Stimulated activated CD8-positive, alpha-beta memory T cell treated with anti-CD3 and anti-CD28 coated beads, Interleukin-15, amount 100 ng/mL, for 48 hours (primary cell): ENCODE measurements at places on chromosomes 5 and 9.

DNA sequence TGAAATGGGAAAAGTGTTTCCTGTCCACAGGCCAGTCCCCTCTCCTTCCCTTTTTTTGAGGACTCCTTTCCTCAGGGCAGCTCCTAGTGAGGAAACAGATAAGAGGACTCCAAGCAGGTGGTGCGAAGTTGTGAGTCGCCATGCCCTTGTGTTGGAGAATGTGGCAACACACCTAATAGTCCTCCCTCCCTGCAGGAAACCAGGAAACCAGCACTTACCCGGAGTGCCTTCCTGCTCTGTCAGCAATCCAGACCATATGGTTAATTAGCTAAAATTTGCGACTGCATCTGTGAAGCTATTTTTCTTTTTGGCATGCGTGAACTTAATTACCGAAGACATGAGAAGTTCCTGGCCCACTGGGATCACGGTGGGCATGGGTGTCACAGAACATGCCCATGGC is 69.9 kb downstream of the TRIM32 start:
- DNase-seq: no peak

DNA sequence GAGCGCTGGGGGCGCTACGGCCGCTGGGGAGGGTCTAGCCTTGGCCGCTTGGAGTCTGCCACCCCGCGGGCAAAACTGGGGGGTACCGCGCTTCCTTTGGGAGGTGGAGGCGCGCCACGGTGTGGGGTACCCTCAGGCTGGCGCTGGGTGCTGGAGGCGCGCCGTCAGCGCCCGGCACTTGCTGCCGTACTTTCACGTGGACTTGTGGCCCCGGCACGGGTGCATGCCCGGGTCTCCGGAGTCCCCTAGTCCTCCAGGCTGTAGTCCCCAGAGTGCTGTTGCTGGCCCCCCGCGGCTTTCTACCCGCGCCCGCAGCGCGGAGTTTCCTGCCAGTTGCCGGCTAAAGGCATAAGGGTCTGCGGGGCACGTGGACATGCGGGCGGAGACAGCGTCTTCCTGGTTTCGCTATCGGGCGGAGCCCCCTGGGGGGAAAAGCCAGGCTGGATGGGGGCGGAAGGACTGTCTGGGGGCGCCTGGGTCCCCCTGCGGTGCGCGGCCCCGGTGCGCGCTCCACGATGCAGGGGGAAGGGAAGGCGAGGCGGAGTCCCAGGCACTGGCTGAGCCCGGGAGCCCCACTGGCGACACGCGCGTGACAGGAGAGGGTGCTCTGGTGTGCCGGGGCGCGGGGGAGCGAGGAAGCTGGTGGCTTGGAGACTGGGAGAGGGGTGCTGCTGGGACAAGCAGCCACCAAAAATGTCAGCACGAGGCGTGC is 666 bp downstream of the PPARGC1B start:
- peak; percentile 51 for DNase-seq

- no peak for DNase-seq
These were observed 40.7 kb upstream of the EDIL3 start for GRCh38 chr5:84425365-84425881.

DNA sequence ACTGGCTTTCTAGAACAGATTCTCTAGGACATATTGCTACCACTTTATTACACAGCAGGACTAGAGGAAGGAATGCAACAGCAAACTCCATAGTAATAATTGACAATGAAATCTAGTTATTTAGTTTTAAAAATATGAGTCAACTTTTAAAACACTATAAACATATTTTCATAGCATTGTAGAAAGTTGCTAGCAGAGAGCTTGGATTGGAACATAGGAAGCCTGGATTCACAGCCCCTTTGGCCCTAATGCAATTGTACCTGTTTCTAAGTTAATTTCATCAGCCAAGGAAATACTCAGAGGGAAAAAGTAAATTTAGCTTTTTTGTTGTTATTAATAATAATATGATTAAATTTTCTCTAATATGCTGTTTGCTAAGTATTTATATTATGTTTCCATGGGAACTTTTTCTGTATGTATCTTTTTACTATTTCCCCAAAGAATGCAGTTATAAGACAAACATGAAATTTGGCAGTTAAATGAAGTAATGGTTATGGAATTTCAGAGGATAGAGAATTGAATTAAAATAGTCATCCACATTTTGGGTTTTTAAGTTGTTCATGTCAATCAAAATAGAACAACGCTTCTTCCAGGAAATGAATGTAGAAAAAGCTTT is 45.6 kb downstream of the VCAN start:
- no peak for DNase-seq

DNA sequence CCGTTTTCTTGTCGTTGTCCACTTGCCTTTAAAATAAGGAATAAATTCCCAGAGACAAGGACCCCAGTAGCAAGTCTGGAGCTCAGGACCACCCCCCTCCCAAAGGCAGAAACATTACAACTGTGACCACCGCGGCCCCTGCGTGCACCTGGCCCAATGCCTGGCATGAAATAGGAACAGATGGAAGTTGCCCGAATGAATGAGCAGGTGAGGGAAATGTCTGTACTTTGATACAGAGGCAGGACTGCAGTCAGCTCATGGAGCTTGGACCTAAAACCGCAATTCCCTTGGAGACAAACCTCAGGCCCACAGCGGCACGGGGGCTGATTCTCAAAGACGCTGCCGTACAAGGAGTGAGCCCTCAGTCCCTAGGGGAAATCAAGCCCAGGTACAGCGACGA is 55.3 kb upstream of the SARDH start:
- no peak for DNase-seq

DNA sequence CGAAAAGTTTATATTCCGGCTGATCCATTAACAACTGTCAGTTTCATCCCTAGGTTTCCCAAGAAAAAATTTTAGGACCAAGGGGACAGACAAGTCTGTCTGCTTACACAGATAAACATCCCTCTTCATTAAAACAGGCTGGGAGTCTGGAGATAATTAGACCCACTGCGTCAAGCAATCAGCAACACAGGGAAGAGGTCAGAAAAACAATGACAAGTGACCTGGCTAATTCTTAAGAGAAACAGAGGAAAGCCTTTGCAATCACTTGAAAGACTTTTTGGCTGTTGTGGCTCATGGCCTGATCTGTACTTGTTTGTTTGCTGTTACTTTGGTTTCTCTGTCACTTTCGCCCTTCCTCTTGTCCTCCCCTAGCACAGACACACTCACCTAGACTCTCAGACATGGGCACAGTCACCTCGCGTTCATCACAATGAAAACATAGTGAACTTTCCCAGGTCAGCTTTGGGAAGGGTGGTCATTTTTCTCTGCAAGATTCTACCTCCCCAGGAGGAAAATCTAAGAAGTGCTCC is 2.9 kb upstream of the CCDC192 start:
- DNase-seq: no peak

- no peak for DNase-seq
These were observed 215.3 kb downstream of the MEF2C start for GRCh38 chr5:88667496-88668201.

GRCh38 chr5:136631186-136631585 is 265.8 kb upstream of the TRPC7 start:
- no peak for DNase-seq

- DNase-seq: no peak
These were observed 213.1 kb upstream of the GAS1 start for GRCh38 chr9:87160148-87161102.

DNA sequence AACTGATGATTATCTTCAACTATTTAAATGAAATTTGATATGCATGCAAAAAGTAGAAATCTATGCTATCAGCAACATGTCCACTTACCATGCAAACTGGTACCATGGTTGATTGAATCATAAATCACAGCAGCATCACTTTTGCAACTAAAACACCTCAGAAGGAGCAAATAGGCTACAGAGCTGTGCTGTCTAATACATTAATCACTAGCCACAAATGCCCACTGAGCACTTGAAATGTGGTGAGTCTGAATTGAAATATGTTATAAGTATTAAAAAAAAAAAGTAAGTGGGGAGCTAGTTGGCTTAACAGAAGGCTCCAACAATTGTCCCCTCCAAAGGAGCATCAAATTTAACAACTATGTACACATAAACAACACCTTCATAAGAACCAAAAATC is 112.5 kb downstream of the FAM114A2 start:
- no peak for DNase-seq

DNA sequence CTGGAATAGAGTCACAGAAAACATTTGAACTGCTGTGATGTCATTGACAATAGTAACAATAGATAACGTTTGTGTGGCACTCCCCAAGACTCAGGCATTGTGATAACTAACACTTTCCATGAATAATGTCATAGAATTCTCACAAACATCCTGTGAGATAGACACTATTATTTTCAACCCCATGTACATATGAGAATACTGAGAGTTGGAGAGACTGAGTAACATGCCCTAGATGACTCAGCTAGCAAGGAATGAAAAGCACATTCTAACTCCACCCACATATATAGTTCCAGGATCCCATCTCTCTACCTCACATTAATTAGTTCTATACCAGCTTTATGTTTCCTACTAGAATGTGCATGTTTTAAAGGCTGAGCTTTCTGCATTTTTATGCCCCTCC is 71.4 kb downstream of the ASTN2 start:
- DNase-seq: no peak

DNA sequence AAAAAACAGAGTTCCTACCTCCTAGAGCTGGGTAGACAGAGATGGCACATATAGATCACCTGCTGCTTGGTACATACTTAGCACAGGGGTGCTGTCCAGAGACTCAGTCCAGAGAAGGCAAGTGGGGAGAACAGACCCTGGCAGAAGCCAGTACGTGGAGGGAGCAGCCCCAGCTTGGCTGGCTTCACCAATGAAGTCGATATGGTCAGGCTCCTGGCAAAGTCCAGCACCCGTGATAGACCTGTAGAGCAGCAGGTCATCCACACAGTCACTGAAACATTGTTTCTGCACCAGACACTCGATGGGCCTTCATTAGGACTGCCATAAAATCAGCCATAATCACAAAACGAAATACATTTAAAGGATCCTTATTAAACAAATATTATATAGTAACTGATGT is 45.8 kb downstream of the WHRN start:
- no peak for DNase-seq

GRCh38 chr5:59037453-59037852 is 454.6 kb downstream of the RAB3C start:
- DNase-seq: no peak

DNA sequence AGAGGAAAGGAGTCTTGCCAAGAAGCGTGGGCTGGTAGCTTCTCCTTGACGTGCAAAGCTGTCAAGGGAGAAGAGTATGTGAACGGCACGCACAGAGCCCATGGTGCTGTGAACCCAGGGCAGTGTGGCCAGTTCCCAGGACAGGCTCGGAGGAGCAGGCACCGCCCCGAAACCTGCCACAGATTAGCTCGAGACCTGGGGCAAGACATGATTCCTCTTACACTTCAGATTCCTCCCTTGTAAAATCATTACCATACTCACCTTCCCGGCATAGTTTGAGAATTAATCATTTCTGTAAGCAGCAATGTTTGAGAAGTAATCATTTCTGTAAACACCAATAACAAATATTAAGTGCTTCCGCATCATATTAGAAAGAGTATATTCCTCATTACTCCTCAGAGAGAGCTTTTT is 19.9 kb downstream of the GOLM1 start:
- no peak for DNase-seq

DNA sequence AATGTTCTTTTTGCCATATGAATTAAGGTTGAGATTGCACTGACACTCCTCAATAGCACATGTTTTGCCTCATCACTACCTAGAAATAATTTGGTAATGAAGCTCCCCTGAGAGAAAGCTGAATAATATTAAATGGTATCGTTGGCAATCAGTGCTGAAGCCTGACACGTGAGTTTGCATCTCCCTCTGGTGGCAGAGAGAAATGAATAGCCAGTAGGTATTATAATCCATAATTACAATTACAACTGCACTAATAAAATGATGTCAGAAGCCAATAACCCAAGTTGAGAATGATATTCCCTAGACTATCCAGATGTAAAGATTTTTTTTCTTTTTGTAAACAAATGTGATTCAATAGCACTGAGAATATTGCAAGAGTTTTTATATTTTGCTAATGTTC is 700.3 kb downstream of the PTPRD start:
- DNase-seq: no peak

- no peak for DNase-seq
These were observed 824 bp downstream of the MXD3 start for GRCh38 chr5:177310757-177311391.

GRCh38 chr5:175235251-175235960 is 208.6 kb downstream of the DRD1 start:
- DNase-seq: no peak

GRCh38 chr5:128092144-128092543 is 8.6 kb downstream of the SLC12A2 start:
- no peak for DNase-seq

GRCh38 chr9:98801969-98802371 is 5.5 kb upstream of the GALNT12 start:
- DNase-seq: no peak

DNA sequence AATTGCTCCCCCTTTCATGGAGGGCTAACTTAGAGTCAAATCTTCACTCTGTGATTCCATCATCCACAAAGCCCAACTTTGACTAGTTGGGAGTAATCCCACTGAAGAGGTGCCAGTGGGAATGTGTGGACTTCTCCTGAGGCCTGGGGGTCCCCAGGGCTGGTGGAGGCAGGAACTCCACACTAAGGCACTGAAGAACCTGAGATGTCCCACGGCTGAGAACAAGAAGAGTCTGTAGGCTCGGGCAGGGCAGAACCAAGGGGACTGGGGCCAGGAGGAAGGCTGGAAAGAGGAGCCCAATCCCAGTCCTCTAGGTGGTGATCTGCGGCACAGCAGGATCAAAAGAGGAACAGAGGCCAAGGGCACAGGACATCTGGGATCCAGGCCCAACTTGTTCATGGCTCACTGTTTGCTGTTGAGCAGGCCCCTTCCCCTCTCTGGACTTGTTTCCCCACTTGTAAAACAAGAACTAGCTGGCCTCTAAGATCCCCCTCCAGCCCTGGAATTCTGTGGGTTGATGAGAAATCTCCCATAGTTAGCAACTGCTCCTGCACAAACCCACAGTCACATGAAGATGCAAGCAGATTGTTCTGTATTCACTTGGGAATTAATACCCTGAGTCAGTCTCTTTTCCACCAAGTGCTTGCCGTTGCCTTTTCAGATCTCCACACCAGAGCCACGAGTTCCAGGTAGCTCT is 32.7 kb upstream of the ALDH1B1 start:
- DNase-seq: no peak

DNA sequence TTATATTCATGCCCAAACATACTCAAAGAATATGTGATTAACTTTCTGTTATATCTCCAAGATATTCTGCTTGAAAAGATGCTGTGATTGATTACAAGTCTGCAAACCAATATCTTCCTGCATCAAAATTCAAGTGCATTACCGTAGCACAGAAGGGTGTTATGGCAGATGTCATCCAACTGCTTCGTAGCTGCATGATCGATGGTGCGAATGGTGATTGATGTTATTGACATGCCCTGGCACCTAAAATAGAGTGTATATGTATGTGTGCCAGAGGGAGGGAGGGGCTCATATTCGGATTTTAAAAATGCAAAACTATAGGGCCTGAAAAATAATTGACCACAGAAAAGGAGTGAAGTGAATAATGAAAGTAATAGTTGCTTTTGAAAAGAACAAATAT is 882.1 kb upstream of the NUDT12 start:
- no peak for DNase-seq
